ENCODE measurements at places on chromosomes 4 and X.

GRCh38 chrX:124476562-124476961 is 130.2 kb downstream of the SH2D1A start:
- DNase-seq = no peak

DNA sequence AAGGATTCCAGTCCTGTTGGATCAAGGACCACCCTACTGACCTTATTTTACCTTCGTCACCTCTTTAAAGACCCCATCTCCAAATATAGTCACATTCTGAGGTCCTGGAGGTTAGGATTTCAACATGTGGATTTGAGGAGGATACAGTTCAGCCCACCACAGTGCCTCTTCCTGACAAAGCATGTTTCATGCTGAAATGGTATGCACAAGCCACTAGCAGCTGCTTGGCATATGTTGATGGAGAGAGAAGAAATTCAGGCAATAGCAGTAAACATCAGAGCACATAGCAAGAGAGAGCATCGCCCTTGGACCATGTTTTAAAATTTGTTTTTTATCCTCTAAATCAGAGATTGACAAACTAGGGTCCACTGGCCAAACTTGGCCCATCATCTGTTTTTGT is 172.1 kb downstream of the PRKX start:
- no peak for DNase-seq

- DNase-seq = no peak
Measured at GRCh38 chrX:16528620-16529019, 121.3 kb upstream of the S100G start.

DNA sequence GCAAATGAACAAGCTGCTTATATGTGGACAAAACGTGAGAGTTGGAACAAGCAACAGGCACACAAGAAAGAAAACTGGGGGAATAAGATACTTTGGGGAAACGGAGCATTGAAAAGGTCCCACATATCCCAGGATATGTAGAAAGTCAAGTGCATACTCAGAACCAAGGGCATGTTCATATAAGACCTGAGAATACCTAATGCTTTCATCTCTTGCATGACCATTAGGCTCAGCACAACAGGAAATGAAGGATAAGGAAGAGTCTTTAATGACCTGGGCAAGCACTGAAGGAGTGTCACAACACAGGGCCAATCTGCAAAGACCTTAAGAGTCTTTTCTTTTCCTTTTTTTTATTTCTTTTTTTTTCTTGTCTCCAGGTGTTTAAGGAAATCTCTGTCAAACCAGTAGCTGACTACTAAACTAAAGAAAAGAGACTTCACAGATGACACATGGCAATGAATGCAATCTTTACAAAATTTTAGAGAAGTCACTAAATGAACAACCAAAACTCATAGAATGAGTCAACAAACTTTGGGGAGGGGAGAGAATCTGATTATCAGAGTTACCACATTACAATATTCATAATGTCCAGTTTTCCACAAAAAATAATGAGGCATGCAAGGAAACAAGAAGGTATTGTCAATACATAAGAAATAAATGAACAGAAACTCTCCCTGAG is 67.9 kb upstream of the STK26 start:
- DNase-seq = no peak

- no peak for DNase-seq
Measured at GRCh38 chr4:10761903-10762302, 77.3 kb upstream of the CLNK start.

- no peak for DNase-seq
Measured at GRCh38 chrX:137081239-137081638, 47.4 kb upstream of the GPR101 start.

GRCh38 chr4:152981278-152981677 is 45.2 kb downstream of the FHDC1 start:
- DNase-seq = peak; percentile 87

DNA sequence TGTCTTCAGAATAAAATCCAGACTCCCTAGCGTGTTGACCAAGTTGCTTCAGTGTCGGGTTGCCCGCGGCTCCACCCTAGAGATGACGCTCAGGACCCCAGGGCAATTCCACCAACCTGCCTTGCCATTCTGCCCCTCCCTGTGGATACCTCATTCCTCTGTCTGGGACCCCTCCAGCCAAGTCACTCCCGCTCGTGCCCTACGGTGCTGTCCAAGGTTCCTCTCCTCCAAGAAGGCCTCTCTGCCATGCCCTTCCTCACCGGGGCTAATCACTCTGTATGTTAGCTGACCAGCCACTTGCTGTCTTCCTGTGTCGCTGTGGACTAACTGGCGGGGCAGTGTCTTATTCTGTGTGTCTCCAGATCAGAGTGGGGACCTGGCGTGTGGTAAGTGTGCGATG is 46.6 kb downstream of the TENM3 start:
- DNase-seq = no peak

GRCh38 chr4:69749771-69750170 is 10.6 kb downstream of the SULT1B1 start:
- no peak for DNase-seq

GRCh38 chr4:84954982-84955567 is 11.4 kb downstream of the WDFY3 start:
- DNase-seq = no peak

DNA sequence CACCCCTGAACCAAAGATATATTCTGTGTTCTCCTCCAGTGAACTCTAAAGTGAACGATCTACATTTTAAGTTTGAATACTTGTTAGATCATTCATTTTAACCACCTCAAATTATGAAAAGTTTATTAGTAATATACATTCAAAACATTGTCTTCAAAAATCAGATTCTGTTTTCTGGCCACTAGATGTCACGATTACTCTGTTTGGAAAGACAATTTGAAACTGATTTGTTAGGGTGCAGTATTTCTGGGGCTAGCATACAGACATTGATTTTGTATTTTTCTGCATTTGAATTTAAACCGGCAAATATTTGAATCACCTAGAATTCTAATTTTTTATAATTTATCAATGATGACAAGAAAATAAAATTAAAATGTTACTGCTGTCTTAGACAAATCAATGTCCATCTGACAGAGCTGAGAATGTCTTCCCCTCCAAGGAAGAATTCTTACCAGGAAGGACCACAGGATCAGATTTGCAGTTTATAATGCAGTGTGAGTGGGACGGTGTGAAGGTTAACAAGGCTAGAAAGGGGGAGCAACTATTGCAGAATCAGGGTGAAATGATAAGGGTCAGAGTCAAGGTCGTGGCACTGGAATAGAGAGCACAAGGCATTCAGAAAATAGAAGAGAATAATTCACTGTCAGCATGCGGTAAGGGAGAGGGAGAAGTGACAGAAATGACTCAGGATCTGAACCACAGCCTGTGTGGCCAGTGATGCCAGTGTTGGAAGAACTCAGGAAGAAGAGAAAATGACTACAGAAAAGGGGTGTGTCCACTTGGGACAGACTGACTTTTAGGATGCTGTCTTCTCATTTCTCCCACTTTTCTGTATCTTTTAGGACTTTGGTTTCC is 91.6 kb downstream of the ANXA10 start:
- no peak for DNase-seq

DNA sequence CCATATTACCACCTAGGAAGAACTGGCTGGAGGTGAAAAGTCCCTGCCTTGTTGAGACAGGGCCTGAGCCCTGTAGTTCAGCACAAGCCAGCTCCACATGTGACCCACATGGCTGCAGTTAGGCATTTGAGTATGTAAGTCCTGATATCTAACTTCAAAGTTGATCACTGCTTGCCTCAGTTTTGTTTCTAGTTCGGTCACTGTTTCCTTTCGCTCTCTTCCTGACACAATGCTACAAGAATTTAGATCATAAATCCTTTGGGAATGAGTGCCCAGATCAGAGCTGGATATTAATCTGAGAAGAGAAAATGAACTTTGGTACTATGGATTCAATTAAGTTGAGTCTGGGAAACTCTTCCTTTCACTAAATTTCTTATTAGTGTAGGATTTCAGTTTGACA is 48.4 kb downstream of the AKAP4 start:
- DNase-seq = no peak

DNA sequence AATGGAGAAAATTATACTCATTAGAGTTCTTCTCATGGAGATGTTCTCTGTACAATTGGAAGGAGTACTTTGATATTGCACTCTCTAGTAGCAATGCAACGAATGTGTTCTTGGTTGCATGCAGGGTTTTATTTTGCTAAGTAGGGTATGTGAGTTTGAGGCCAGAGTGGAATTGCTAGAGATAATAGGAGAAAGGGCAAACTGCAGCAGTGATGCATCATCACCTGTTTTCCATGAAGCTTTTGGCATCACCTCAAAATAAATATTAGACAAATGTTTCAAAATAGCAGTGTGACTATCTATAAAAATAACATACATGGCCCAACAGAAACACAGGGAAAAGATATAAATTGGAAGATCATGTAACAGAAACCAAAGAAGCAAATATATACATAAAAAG is 93.3 kb downstream of the TIGD2 start:
- no peak for DNase-seq

GRCh38 chr4:4490041-4490440 is 51.8 kb downstream of the STX18 start:
- no peak for DNase-seq

DNA sequence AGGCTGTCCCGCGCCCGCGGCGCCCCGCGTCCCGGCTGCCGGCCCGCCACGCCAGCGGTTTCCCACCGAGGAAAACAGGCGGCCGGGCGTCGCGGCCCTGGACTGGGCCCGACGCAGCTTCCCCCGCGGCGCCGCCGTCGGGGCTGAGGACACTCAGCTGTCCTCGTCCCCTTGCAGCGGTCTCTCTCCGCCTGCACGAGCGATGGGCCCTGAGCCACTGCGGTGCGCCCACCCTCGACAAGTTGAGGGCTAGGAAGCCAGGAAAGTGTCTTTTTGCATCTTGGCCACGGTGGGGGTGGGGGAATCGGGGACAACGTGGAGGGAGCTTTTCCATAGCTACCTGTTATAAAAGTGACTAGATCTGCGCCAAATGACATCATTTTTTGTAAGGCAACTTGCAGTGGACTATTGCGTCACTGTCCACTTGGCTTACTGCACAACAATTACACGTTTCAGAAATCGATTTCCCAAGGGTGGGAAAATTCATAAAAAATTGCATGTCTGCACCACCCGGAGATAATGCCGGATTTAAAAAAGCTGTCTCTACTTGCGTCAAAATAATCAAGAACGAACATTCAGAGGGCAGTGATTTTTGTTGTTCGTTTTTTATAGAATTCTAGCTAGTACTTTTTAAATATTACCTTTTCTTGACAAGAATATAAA is 1.1 kb downstream of the KLHL15 start:
- no peak for DNase-seq

DNA sequence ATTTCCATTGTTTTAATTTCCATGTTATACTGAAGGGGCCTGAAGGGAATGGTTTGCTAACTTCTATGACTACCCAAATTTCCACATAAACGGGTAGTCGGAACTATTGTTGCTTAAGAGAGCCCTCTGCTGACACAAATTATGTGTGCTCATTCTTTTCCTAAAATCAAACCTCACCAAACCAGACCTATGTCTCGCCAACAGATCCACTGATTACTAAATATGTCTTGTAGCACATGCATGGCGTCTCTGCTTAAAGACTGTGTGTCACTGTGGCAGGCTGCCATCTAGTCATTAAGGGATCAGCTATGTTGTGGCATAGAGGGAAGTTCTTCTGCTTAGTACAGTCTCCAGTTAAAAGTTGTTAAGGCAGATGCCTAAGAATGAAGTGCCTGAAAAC is 25.1 kb downstream of the PIR start:
- no peak for DNase-seq

DNA sequence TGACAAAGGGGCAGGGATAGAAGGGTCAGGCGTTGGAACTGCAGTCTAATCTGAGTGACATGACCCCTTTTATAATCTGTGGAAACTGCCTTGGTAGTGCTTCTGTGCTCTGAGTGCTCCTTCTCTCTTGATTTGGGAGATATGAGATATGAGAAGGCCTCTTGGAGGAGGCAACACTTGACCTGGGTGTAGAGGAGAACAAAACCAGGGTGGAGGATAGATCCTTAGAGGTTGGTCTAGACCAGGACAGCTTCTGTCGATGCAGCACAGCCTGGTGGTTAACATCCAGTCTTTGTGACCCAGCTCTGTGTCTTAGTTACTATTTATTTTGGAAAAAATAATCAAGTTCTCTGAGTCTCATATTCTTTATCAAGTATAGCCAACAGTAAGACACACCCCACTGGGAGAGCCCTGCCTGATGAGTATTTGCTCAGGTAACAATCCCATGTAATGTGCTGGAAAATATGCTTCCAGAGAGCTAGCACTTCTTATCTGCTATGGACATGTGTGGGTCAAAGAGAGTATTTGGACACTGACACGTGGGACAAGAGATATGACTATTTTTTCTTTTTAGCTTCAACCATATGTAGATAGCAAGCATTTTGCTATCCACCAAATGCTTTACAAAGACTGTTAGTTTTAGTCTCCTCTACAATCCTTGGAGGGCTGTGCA is 9.1 kb downstream of the USP51 start:
- DNase-seq = no peak

GRCh38 chr4:80566203-80566872 is 230.8 kb downstream of the CFAP299 start:
- DNase-seq = no peak

GRCh38 chrX:118503260-118504041 is 7.8 kb downstream of the DOCK11 start:
- DNase-seq = no peak

DNA sequence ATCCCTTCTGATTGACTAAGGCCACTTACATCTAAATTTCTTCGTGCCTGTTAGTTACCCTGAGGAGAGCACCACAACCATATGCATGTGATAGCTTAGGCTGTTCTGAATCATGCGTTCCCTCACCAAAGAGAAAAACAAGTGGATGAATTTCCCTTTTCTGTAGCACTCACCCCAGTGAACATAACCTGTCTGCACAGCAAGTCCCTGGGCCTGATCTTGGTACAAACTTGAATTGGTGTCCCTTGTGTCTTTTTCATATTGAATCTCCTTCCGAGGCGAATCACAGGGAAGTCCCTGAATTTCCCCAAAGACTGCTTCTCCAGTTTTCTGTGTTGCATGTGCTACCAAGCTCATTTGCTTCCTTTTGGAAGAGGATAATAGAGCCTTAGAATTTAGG is 100.4 kb downstream of the KLHL8 start:
- no peak for DNase-seq

GRCh38 chrX:67523932-67524331 is 19.9 kb upstream of the AR start:
- no peak for DNase-seq

DNA sequence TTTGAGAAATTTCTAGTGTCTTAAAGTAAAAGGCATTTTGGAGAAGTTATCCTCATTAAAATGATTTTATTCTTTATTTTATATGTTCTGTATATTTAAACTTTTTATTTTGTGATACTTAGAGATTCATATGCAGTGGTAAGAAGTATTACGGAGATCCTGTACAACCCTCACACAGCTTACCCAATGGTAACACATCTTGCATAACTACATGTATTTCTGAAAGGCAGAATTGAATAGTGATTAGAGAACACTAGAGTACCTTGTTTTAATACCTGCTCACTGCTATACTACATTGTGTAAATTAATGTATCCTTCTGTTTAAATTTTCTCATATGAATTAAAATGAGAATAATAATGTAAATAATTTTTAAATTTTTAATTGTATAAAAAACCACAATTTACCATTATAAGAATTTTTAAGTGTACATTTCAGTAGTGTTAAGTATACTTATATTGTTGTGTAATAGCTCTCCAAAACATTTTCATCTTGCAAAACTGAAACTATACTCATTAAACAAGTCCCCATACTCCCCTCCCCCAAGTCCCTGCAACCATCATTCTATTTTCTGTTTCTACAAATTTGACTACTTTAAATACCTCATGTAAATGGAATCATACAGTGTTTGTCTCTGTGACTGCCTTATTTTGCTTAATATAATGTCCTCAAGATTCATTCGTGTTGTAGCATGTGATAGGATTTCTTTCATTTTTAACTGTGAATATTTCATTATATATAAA is 45.4 kb downstream of the INTS12 start:
- no peak for DNase-seq

GRCh38 chrX:344371-344901 is 25.8 kb upstream of the GTPBP6 start:
- no peak for DNase-seq

- peak; percentile 38 for DNase-seq
Measured at GRCh38 chr4:155667222-155667567, 547 bp downstream of the GUCY1A1 start.
